ENCODE measurements at places on chromosomes 6 and 20.

DNA sequence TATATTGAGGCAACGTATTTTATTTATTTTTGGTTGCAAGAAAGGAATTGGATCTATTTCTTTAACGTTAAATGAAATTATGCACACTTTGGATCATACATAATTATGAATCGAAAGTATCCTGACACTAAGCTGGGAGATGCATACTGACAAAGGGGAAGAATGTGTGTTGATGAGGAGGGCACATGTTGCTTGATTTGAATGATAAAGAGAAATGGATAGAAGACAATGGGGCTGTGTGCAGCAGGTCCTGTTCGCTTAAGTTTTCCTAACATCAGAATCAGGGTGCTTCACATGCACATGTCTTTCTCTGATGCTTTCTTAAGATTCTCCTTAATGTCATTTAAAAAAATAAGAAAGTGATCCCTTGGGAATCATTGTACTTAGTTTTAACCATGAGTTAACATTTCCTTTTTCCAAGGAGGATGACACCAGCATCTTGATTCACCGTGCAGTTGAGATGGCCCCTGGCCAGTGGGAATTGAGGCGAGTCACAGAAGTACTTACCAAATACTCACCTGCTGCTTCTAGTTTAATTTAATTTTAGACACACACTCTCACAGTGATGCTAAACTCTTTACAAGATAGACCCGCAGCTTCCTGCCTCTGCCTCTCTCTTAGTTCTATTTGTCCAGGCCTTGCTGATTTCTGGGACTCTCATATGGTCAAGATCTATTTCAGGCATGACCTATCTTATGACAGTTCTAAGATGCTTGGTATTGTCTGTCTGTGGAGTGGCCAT, 116.5 kb downstream of the CLIC5 start:
- no peak for DNase-seq

GRCh38 chr6:108888745-108889144, 40.5 kb downstream of the ARMC2 start:
- no peak for DNase-seq

- DNase-seq, result no peak
These were observed 85.3 kb upstream of the SLC22A23 start for GRCh38 chr6:3542032-3542640.

DNA sequence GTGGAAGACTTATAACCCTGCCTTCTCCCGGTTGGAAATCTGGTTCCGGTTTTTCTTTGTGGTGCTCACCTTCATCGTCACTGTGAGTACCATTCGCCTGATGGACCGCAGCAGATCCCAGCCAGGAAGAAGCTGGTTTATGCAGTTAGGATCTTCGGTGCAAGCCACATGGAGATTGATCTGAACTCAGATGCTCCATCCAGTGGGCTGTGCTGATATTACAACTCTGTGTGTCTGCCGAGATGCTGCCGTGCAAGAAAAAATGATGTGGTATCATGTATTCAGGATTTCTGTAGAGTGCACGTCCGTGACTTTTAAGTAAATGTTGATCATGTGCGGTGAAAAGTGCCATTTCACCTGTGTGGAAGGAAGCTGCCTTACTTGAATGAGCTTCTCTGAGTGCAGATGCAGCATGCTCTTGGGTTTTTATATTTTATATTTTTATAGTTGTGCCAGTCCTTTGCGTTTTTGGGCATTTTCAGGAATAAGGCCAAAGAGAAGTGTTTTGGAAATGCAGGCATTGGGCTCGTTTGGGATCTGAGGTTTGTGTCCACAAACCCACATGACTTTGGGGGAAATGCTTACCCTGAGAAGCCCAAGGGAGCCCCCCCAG, 39.2 kb downstream of the DYNLT1 start:
- DNase-seq, result peak; percentile 53

DNA sequence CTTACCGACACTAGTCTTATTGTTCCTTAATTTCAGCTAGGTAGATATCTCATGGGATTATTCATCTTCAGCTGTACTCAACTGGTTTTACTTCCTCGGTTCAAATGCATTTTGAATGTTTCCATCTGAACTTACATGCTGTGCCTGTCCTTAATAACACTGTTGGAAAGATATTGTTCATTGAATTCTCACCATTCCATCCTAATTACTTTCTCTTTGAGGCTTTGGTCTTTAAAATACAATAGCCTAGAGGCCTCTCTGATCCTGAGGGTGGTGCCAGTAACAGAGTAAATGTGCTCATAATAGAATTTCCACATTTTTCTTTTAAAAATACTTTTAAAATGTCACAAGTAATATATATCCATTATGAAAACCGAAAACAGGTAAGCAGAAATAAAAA, 54.0 kb downstream of the IL20RA start:
- no peak for DNase-seq

- DNase-seq, result no peak
These were observed 3.8 kb upstream of the LRRN4 start for GRCh38 chr20:6057691-6058090.

DNA sequence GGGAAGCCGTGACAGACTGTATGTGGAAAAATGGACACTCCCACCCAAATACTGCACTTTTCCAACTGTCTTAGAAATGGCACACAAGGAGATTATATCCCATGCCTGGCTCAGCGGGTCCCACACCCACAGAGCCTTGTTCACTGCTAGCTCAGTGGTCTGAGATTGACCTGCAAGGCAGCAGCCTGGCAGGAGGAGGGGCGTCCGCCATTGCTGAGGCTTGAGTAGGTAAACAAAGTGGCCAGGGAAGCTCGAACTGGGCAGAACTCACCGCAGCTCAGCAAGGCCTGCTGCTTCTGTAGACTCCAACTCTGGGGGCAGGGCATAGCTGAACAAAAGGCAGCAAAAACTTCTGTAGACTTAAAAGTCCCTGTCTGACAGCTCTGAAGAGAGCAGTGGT, 11.4 kb upstream of the RNF146 start:
- no peak for DNase-seq

- DNase-seq, result no peak
These were observed 369.7 kb upstream of the FLRT3 start for GRCh38 chr20:14707026-14707680.

GRCh38 chr20:25042531-25043498, 15.1 kb downstream of the ACSS1 start:
- DNase-seq, result no peak

- no peak for DNase-seq
These were observed 39.3 kb downstream of the PTK7 start for GRCh38 chr6:43115365-43115764.

DNA sequence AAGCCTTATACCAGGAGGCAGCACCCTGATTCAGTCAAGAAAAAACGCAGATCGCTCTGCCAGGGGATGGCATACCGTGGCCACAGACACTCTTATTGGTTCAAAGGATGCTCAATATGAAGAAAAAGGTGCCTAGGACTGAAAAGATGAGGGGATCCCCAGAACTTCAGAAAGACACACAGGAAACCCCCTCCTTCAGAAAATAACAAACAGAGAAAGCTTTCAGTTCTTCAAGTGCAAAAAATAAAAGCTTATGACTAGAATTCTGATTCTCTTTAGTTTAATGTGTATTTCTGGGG, 17.7 kb upstream of the MYB start:
- no peak for DNase-seq

- no peak for DNase-seq
These were observed 59.3 kb upstream of the STMND1 start for GRCh38 chr6:17042422-17043147.

GRCh38 chr6:163408352-163408991, 6.0 kb upstream of the QKI start:
- no peak for DNase-seq

GRCh38 chr6:156026486-156027247, 571.0 kb upstream of the NOX3 start:
- no peak for DNase-seq

DNA sequence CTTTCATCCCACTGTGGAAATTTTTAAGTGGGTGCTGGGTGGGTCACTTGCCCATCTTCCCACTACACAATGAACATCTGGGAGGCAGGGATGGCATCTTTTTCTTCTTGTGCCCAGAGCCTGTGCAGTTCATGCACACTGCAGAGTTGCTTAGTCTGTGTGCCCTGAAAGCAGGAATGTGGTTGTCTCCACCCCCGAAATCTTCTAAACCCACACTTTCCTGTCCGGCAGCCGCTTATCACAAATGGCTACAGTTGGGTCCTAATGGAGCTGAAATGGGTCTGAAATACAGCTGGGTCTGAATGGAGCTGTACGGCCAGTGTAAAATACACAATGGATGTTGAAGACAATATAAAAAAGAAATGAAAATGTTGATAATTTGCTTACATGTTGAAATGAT, 112.1 kb upstream of the PMEPA1 start:
- DNase-seq, result no peak

GRCh38 chr6:686497-686896, 6.4 kb downstream of the EXOC2 start:
- no peak for DNase-seq
